ENCODE measurements at places on chromosomes 5 and 9.
A peak's percentile ranks its signal among the peaks of the same experiment; 100 is the strongest.

DNA sequence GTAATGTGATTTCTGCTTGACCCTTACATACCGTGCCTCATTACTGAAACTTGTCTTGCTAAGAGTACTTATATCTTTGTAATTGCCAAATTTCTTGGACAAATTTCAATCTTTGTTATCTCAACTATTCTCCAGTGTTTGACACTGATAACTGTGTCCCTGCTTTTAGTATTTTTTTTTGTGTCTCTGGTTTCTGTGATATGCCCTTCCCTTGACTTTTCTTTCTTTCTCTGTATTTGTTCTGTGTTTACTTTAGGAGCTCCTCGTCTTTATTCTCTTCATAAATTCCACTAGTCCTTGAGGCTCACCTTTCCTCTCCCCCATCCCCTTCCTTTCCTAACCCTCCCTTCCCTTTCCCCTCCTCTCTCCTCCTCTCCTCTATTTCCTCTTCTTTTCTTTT, 123.7 kb upstream of the FBXL17 start:
- DNase-seq: no peak

DNA sequence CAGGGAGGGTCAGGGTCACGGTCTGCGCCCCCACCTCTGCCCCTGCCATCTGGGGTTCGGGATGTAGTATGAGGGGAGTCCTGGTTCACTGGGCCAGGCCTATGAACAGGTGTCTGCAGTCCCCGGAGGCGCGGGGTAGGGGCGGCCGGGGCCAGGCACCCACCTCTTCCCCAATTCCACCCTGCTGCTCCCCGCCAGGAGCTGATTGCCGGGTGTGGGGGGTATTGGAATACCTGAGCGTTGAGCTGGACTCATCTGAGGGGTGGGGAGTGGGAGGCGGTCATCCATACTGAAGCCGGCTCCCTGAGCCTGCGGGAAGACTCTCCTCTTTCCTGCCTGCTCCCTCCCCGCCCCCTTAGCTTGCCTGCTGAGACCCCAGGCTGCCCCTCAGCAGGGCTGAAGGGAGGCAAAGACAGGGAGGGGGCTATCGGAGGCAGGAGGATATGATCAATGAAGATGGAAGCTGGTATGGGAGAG, 679 bp downstream of the SLC6A7 start:
- no peak for DNase-seq

DNA sequence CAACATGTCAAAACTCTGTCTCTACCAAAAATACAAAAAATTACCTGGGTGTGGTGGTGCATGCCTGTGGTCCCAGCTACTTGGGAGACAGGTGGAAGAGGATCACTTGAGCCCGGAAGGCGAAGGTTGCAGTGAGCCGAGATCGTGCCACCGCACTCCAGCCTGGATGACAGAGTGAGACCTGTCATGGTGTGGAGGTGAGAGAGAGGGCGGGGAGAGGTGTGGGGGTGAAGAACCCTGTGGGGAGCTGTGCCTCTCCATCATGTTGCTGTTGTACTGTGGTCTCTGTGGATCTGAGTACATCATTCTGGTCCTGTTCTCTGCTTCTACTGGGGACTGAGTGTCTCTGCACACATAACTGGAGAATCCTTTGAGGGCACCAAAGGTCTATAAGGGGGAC, 11.3 kb upstream of the SLC34A1 start:
- no peak for DNase-seq

- no peak for DNase-seq
These were observed 287.2 kb upstream of the ZNF608 start for GRCh38 chr5:125033602-125034001.

DNA sequence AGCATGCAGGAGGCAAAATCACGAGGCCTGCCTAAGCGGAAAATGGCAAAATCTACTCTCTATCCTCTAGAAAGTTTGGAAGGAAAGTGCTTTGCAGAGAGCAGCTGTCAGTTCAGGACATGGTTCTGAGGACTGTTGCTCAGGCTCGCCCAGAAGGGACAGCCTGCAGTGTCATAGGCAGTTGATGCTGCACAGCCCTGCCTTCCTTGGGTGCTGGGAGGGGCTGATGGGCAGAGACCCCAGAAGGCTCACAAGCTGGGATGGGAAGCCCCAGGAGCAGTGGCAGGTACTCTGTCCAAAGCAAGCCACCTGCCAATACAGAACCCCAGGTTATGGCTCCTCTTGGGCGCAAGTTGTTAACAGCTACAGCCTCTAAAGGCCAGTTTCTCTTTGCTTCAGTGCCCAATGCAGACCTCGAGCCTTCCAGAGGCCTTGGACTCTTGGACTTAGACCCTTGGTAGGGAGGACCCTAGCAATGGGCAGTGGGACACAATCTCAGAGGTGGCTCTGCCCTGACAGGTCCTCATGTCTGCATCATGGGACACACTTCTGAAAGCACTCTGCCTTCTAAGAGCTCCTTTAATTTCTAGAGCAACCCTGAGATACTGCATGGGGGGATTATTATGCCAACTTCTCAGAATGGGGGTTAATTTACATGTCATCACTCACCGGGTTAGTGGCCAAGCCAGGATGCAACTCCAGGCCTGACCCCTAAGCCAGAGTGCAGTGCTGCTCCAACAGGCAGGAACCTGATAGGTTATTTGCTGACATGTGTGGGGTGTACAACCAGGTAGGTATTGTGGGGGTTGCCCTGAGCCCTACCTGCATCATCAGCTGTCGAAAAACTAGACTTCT, 57.1 kb downstream of the MACROH2A1 start:
- DNase-seq: no peak

DNA sequence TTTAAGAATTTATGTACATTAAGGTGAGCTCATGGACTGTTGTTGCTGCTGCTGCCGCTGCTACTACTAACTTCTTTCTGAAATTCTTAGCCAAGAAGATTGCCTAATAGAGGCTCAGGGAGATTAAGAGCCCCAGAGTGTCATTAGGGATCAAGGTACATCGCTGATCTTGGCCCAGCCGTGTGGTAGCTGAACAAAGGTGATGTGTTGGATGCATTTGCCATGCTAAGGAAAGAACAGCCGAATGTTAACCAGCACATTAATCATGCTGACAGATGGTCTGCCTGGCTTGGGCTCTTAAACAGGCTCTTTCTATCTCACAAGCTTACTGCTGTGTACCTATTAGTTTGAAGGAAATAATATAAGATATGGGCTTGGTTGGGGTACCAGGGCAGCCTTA, 137.1 kb downstream of the KCTD16 start:
- DNase-seq: no peak

- no peak for DNase-seq
These were observed 9.2 kb upstream of the ERAP1 start for GRCh38 chr5:96816991-96817390.

DNA sequence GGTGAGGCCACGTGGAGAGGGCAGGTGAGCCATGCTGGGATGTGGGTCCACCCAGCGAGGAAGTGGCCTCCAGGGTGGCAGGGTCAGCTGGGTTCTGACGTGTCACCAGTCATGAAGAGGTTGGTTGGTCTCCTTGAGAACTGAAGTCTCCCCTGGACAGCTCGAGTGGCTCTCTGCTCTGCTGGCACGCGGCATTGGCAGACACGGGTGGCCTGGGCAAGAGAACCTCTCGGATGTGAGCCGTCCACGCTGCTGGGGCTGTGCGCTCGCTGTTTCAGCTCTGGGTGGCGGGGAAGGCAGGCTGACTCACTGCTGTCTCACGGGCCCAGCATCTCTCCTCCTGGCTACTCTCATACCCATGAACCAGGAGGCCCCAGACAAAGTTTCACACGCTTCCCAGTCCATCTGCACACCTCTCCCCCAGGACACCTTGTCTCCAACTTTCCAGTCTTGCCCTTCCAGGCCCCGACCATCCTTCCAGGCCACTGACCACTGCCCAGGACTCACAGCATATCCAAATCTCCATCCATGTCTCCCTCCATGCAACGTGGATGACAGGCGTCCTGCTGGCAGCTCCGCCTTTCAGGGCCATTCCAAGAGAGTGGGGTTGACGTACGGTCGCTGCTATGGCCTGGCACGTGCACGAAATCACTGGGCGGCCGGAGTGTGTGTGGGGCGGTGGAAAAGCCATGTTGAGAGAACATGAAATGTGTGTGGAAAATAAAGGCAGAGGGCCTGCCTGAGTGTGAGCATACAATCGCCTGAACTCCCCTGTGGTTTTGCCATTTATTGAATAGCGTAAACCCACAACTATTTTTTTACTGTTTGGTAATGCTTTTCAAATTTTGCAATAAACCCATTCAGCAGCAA, 145.0 kb upstream of the COL5A1 start:
- peak; percentile 63 for DNase-seq

- DNase-seq: no peak
These were observed 257.6 kb downstream of the FBXL7 start for GRCh38 chr5:15757619-15758018.

- DNase-seq: peak; percentile 75
These were observed 252.2 kb downstream of the GOLPH3 start for GRCh38 chr5:31921852-31922305.

GRCh38 chr9:16485575-16486321, 384.7 kb downstream of the BNC2 start:
- no peak for DNase-seq

GRCh38 chr9:125990186-125990792, 243.1 kb downstream of the PBX3 start:
- DNase-seq: no peak

- DNase-seq: no peak
These were observed 25.0 kb upstream of the AUH start for GRCh38 chr9:91386765-91387164.

DNA sequence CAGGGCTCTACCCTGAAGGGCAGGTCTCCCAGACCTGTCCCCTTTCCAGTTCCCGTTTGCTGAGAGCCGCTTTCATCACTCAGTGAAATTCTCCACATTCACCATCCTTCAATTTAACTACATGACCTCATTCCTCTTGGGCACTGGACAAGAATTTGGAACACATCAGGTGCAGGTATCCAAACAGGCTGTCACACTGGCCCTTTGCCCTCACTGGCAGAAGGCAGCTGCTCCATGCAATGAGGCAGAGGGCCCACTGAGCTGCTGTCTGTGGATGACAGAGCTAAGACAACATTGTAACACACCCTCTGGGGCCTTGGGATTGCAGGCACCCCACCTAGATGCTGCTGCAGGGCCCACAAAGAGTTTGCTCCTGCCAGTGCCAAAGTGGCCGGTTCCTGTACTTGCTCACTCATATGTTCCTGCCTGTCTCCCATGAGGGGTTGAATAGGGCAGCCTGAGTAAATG, 55.1 kb downstream of the ACTL7B start:
- DNase-seq: no peak

- no peak for DNase-seq
These were observed 8.8 kb upstream of the GPRIN1 start for GRCh38 chr5:176618783-176619182.

GRCh38 chr9:37953775-37954437, 50.0 kb upstream of the SLC25A51 start:
- DNase-seq: peak; percentile 96

- no peak for DNase-seq
These were observed 19.8 kb downstream of the CKMT2 start for GRCh38 chr5:81252904-81253303.

DNA sequence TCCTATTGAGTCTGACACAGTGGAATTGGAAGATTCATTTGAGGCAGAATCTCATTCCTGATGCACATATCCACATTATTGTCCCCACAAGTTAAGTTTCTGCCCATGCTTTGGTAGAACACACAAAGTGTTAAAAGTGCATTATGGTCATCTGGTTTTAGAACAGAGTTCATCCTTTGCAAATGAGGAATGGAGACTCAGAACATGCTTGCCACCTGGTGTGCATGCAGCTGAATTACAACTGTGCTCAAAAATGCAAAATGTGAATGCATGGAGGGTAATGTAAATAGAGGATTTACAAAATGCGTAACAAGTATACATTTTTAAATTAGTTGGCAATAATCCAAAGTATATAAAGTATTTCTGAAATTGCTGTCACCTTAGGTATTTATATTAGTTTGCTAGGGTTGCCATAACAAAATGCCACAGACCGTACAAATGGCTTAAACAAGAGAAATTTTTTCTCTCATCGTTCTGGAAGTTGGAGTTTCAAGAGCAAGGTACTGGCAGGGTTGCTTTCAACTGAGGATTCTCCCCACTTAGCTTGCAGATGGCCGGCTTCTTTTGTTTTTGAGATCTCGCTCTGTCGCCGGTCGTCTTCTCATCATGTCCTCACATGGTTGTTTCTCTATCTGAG, 671.1 kb downstream of the TAF11L14 start:
- DNase-seq: peak; percentile 68

GRCh38 chr5:131246504-131246903, 17.3 kb upstream of the CDC42SE2 start:
- DNase-seq: no peak

- DNase-seq: peak; percentile 10
These were observed at the start of gene ENTREP1 for GRCh38 chr9:69324549-69325401. Gene ENTREP1, plus strand, starts transcription at chr9:69325215. Its CDS starts 95 bp downstream, at chr9:69325310.

GRCh38 chr5:6576861-6577501, 55.9 kb downstream of the NSUN2 start:
- peak; percentile 80 for DNase-seq

GRCh38 chr5:96094904-96095303, 133.3 kb upstream of the ELL2 start:
- no peak for DNase-seq

DNA sequence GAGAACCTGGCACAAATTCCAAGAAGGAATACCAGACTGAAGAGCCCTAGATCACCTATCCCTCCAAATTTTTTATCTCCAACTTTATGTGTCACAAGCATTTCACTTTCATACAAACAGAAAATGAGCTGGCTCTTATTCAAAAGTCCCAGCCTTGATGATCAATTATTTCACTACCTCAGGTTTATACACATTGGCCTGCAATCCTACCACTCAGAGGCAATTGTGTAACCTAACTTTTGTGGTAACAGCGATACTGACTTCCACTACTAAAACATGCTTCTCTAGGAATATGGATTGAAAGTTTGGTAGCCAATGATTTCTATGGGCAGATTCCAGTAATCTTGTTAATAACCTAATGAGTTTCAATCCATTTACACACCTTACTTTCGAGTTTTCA, 10.5 kb downstream of the RNF38 start:
- no peak for DNase-seq

DNA sequence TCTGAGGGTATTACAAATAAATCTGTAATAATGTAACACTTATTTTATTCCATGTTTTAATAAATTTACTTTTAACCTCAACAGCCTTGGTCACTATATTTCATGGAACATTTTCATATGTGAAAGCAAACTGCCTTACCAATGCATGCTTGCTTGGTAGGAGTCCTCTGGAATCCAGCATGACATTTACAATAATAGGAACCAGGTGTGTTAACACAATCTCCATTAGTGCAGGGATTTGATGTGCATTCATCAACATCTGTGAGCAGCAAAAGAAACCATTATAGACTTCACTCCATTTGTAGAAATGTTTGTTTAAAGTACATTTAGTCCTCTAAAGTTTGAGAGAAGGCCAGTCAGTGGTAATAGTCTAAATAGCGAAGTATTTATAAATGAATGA, 159.4 kb downstream of the FBN2 start:
- DNase-seq: no peak

- DNase-seq: no peak
These were observed 585.3 kb upstream of the RORB start for GRCh38 chr9:73911804-73912203.

GRCh38 chr5:1826235-1826980, 25.2 kb downstream of the NDUFS6 start:
- no peak for DNase-seq

DNA sequence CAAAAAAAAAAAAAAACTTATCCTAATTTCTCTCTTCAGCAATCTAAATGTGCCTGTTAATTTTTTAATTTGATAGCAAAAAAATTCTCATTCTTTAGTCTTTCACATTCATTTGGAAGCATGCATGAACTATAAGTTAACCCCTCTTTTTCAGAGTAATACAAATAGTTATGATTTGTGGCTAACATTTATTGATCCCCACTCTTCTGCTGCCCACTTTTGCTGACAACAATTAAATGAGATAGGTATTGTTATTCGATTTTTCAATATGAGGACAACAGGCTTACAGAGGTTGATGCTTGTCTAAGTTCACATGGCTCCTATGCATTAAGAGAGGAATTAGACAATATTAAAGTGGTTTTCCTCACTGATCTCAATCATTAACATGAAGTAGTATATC, 2.9 kb upstream of the NR3C1 start:
- DNase-seq: no peak
